CD4-positive, alpha-beta T cell treated with Interleukin-15 for 4 hours (primary cell): ENCODE measurements at places on chromosomes 13 and 19.
A peak's percentile ranks its signal among the peaks of the same experiment; 100 is the strongest.

DNA sequence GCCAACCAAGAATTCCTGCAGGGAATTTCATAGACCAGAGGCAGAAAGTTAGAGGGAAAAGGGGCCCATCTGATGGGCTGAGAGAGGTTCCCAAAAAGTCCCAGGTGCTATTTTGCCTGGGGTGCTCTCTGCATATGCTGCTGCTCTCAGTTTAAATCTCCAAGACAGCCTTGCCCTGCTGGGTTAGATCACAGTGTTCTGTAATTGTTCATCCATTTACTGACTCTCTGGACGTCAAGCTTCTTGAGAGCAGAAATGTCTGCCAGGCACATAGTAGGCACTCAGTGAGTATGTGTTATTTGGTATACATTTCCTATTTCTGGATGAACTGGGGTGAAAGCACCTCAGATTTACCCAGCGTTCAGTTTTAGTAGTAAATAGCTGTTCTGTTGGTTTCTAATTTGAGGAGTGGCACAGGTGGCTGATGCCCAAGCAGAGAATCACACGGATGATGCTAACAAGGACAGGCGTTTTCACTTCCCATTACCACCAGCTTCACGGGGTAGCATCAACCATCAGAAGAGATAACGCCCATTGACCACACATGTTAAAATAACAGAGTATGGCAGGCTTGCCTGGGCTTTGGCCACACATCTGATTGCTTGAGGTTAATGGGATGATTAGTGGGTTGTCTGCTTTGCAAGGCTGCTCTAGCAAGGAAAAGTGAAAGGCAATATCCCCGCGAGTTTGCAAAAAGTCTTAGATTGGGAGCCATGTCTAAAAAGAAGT is 161.1 kb downstream of the SLC7A1 start:
- no peak for DNase-seq

DNA sequence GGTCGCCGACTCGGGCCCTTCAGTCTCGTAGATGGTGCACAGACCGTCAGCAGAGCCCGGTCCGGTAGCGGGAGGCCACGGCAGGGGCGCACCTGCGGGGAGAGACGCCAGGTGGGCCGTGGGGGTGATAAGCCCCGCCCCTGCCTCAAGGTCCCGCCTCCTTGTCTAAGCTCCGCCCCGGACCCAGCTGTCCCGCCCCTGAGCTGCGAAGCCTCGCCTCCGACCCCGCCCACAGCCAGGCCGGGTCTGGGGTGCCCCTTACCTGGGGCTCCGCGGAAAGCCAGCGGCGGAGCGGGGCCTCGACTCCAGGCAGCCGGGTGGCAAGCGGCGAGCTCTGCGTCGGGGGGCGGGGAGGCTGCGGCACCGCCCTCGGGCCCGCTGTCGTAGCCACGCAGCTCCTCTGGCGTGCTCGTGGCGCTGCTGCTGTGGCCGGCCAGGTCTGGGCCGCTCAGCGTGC is 4.7 kb downstream of the PRR36 start:
- DNase-seq, result peak; percentile 75

- no peak for DNase-seq
Measured at GRCh38 chr13:23443878-23444277, 10.4 kb upstream of the SACS start.

GRCh38 chr13:85332615-85333014 is 466.6 kb downstream of the SLITRK6 start:
- no peak for DNase-seq

GRCh38 chr19:3471954-3472655 is 8.2 kb downstream of the SMIM24 start:
- DNase-seq, result peak; percentile 27

DNA sequence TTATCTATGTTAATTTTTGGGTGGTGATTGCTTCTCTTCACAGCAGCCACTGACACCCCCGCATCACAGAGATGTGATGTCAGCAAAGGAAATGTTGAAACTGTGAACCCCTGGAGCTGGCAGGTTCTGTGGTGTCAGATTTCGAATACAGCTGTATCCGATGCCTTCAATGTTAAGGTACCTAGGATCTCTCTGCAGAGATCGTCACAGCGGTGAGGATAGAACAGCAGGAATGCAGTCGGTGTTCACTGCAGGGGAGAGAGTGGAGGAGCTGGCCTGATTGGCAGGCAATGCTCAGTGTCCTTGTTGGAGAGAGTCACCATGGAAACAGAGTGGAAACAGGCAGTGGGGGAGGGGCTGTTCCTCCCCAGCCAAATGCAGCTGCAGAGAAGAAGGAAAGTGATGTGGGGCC is 79.5 kb upstream of the ZNF835 start:
- no peak for DNase-seq

- no peak for DNase-seq
Measured at GRCh38 chr19:2550431-2551171, 74.7 kb downstream of the GADD45B start.

- no peak for DNase-seq
Measured at GRCh38 chr19:50534478-50534877, 20.8 kb upstream of the ASPDH start.

- DNase-seq, result no peak
Measured at GRCh38 chr13:111919286-111919685, 147.7 kb upstream of the SOX1 start.

DNA sequence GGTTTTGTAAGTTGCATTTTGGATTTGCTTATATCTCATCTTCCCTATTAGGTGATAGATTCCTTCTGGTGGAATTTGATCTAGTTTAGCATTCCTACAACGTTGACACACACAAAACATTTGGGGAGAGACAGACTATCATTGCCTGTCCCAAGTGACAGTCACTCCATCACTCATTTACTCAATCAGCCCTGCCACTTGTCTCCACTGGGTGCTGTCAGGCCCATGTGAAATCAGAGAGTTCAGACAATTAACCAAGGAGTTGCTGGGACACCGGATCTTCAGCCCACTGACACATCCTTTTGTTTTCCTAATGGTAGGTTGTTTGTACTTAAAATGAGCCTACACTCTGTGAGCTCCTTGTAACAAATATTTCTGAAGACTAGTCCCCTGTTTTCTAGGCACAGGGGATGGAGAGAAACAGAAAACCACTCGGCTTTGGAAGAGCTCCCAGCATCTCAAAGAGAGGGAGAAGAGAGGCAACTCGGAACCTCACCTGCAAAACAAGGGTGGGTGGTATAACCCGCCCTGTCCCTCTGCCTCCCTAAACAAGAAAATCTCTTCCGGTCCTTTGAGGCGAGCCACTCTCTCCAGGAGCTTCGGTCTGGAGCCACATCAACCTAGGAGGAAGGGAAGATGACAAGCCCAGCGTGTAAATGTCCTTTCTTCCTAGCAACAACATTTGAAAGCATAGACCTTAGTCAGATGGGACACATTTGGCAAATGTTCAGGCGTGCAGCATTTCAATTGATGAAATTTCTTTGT is 440.9 kb upstream of the KLF12 start:
- DNase-seq, result no peak

- no peak for DNase-seq
Measured at GRCh38 chr13:110206185-110206584, 100.8 kb downstream of the COL4A1 start.

DNA sequence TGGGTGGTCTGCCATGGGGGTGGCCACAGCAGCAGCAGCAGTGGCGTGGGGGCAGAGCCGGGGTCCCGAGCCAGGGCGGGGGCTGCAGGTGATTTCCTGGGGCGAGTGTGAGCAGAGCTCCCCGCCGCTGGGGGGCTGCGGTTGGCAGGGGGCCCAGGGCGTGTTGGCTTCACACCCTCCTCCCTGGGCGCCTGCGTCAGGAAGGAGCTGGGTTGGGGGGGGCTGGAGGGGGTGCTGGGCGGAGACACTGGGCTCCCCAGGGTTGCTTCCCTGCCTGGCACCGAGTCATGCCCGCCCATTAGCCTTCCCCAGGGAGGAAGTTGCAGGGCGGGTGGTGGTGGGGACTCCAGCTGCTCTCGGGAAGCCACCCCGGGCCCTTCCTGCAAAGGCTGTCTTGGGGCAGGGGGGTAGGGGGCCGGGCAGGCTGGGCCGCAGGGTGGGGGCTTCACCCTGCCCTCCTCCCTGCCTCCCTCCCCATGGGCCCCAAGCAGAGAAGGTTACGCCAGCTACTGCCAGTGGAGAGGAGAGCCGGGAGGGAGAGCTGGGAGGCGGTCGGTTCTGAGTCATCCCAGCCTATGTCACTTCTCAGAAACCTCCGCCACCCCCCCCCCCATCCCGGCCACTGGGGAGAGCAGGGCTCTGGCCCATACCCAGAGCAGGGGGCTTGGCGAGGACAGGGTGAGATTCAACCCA is 4.6 kb downstream of the MIDN start:
- DNase-seq, result peak; percentile 82

DNA sequence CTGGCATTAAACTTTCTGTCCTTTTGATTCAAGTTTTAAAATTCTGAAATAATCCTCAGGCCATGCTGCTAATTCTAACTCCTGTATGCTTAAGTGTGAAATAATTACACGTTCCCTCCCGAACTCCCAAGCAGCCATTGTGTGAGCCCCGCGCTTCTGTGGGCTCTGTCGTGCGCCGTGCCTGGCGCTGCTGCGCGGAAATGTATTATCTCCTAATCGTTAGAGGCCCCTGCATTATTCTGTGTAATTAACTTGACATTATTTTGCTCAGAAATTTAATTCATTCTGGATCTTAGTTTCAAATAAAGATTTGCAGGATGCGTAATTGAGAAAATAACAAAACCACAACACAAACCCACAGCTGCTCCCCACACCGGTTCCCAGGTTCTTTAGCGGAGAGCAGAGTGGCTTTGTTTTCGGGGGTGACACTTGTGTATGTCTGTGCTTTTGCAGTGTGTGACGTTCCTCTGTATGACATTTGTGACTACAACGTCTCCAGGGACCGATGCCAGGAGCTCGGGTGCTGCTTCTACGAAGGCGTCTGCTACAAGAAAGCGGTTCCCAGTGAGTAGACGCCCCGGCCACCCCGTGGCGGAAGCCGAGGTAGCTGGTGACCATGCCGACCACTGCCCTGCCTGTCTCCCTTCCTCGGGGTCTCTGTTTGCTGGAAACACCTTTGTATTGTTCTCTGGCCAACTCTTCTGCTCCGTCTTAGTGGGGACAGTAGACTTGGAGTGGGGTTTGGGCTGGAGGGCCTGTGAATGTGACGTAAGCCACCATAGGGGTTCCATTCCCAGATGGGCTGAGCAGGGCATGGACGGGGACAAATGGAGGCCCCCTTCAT is 7.5 kb downstream of the TEX29 start:
- DNase-seq, result no peak

GRCh38 chr19:1773184-1773583 is 19.9 kb downstream of the ONECUT3 start:
- DNase-seq, result no peak

GRCh38 chr13:73715114-73715910 is 418.9 kb downstream of the KLF12 start:
- peak; percentile 86 for DNase-seq

GRCh38 chr13:72643311-72643989 is 84.0 kb downstream of the MZT1 start:
- peak; percentile 44 for DNase-seq

DNA sequence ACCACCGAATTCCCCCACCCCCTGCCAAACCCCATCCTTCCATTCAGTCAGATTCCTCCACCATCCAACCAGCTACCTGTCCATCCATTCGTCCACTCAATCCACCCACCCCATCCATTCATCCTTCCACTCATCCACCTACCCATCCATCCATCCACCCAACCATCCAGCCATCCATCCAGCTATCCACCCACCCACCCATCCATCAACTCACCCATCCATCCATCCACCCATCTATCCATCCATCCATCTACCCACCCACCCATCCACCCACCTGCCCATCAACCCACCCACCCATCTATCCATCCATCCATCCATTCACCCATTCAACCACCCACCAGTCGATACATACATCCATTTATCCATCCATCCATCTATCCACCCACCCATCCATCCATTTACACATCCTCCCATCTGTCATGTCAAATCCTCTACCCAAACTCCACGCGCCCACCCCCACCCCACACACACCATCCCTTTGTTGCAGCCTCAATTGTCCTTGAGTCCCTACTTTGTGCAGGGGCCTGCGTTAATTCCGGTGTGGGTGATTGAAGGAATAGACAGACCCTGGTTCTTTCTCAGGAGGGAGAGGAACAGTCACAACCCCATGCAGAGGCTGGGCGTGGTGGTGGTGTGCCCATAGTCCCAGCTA is 5.3 kb upstream of the SLC5A5 start:
- no peak for DNase-seq

GRCh38 chr13:103078158-103078557 is 11.9 kb upstream of the SLC10A2 start:
- DNase-seq, result no peak

DNA sequence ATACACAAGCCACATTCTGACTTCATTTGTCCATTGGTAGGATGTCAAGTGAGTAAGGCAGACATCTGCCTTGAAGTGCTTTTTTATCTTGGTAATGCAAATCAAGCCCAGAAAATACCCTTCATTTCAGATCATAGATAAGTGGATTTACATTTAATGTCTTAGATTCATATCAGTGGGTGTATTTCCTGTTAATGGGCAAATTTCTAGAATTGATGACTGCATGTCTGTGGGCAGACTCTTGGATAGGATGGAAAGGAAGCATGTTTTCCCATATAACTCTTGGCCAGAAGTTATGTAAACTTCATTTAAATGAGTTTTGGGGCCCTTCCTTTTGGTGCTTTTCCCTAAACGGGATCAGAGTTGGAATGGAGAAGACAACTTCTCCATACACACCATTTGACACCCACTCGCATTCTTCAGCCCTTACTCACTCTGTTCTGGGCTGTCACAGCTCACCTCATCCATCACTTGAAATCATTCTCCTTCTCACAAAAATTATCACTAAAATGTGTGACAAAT is 154.6 kb downstream of the FLT1 start:
- no peak for DNase-seq

DNA sequence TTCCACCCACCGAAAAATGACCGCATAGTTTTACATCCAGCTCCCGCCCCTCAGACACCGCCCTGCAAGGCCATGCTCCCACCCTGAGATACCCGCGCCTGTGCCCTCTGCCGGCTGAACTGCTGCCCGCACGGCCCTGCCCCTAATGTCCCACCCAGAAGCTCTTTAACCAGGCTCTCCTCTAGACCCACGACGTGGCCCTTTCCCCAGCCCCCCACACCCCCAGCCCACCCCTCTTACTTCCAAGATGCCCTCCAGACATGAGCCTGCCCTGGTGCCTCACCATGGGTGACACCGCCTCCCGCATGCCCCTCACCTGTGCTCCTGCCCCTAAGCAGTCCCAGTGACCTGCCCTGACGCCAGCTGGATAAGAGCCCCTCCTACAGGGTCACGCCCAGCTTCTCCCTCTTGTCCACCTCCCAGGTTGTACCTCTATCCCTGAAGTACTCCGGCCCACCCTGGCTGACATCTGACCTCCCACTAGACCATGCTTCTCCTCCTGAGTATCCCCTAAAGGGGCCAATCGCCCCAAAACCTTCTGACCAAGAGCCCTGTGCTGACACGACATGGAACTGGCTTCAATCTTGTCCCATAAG is 51.2 kb downstream of the COLGALT1 start:
- no peak for DNase-seq

GRCh38 chr13:34011552-34012085 is 193.7 kb downstream of the RFC3 start:
- DNase-seq, result no peak

- no peak for DNase-seq
Measured at GRCh38 chr19:40588110-40588854, 11.6 kb downstream of the SHKBP1 start.

DNA sequence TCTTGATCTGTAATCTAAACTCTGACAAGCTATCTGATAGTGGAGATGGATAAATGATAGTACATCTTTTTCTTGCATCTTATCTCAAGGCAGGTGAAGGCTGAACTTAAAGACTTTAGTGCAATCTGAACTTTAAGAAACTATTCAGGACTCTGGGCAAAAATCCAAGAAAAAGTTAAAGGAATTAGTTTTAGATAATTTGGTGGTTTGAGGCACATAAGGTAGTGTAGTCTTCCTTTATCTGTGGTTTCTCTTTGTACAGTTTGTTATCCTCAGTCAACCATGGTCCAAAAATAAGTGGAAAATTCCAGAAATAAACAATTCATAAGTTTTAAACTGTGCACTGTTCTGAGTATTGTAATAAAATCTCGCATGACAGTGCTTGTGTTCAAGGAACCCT is 172.9 kb downstream of the UGGT2 start:
- no peak for DNase-seq
